ENCODE measurements at places on chromosomes 16 and 17.

DNA sequence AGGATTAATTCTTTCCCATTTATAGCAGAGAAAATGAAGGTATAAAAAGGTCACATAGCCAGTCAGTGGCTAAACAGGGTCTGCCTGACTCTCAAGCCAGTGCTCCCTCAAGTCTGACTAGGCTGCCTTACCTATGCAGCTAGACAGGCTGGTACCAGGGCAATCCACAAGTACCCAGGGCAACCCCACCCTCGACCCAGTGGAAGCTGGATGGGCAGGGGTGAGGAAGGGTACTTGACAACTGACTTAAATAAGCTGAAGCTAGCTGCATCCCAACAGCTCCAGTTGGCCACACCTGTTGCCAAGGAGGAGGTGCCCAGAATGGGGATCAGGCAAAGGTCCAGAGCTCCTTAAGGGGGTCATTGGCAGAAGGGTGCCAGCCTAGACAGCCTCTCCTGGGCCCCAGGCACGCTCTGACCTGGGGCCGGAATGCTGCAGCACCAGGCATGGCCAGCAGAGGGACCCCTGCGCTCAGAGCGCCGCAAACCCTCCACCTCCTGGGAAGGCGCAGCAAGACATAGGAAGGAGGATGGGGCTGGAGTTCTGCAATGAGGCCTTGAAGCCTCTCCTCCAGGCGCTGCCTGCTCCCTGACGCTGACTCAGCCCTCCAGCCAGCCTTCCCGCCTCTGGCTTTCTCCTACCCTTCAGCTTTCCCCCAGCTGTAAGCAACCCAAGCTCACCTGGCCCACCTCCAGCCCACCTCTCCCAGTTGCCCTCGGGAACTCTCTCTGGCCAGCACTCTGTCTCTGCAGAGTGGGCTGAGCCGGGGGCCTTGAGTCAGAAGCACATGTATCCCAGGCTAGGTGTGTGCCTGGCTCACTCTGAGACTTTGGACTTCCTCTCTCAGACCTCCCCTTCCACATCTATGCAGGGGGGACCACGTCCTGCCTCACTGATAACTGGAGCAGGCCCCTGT is 28.8 kb downstream of the MPP2 start:
- peak; percentile 60 for DNase-seq

GRCh38 chr16:88691129-88691813 is 5.0 kb upstream of the SNAI3 start:
- no peak for DNase-seq

GRCh38 chr17:81519284-81520020 is 6.9 kb upstream of the ACTG1 start:
- DNase-seq, result no peak

DNA sequence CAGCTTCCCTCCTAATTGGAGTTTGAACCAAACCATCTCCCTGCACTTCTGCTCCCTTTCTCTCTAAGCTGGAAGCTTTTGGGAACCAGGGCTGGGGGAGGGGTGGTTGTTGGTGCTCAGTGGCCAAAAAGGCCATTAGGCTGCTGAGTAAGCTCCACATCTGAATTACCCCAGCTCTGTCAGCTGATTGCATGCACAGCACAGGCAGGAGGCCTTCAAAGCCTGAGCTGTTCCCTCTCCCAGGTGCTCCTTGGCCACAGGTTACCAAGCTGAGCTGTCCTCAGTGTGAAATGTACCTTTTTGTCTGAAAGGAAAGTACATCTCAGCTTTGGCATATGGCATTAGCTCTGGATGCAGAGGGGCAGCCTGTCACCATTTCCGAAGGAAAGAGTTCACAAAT is 6.2 kb upstream of the TBKBP1 start:
- DNase-seq, result no peak

DNA sequence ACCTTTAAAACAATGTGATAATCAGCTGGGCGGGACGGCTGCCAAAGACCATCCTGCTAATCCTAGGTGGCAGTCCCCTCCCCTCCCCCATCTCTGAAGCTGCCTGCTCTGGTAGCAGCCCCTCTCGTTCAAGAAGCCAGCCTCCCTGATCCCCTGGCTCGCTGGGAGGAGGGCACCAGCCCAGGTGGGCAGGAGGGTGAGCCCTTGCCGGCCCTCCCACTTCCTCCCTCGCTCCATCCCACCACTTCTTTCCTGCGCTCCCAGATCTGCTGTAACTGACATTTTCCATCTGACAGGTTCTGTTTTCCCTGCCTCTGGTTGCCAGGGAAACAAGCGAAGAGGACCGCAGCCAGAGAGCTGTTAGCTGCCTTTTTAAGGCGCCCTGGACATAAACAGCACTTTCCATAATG is 155.7 kb upstream of the TNRC6C start:
- DNase-seq, result no peak

DNA sequence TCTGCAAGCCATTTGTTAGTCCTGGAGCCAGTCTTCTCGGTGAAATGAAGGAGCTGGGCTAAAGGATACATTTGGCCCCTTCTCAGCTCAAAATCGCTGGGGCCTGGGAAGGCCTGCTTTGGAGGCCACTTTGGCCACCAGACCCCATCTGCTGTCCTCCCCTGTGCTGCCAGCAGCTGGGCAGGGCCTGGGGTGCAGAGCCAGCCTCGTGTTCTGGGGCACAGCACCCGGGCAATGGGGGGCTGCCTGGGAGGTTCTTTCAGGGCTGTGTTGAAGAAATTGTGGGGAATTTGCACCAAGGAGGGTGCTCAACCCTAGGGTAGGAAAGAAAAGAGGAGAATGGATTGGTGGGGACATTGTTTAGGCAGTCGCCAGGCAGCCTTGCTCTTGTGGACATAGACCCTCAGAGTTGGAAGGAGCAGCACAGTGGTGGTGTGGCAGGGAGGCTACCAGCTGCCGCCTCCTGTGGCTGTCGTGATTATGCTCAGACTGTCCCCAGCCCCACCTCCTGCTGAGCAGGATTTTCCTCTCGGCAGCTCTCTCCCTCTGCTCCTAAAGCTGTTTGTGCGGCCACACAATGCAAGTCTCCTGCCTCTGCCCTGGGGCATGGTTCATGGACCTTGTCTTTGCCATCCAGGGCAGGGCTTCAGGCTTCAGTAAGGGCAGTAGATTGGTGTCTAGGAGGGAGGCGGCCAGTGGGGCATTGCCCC is 174.8 kb downstream of the NTN1 start:
- DNase-seq, result no peak

DNA sequence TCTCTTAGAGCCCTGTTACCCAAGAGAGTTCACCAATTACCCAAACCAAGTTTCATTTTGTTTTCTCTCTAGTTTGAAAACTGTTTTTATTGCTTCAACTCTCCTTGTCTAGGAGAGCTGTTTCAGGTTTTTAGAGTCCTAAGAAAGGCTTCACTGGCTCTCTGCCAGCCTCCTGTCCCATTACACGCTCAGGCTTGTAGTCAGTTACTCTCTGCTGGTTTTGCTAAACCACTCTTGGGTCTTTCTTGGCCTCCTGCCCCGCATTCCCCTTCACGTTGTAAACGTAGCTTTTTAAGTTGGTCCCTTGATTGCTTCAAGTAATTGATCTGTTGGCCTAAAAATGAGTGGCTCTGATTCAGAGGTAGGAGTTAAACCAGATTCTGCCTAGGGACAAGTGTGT is 529.1 kb downstream of the MAF start:
- no peak for DNase-seq

GRCh38 chr17:56157845-56158244 is 4.6 kb downstream of the ANKFN1 start:
- DNase-seq, result no peak

Measured in Kasumi-1 (cell line).